Fibroblast of the aortic adventitia (primary cell): ENCODE measurements at places on chromosomes 1 and 21.

DNA sequence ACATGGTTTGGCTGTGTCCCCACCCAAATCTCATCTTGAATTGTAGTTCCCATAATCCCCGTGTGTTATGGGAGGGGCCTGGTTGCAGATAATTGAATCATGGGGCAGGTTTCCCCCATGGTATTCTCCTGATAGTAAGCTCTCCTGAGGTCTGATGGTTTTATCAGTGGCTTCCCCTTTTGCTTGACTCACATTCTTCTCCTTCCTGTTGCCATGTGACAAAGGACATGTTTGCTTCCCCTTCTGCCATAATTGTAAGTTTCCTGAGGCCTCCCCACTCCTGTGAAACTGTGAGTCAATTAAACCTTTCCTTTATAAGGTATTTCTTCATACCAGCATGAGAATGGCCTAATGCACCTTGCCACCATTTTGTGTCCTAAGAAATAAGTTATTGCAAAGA, 415.0 kb downstream of the COL11A1 start:
- DNase-seq = no peak

- no peak for DNase-seq
Observed at GRCh38 chr1:180860535-180860934, 52.2 kb upstream of the KIAA1614 start.

DNA sequence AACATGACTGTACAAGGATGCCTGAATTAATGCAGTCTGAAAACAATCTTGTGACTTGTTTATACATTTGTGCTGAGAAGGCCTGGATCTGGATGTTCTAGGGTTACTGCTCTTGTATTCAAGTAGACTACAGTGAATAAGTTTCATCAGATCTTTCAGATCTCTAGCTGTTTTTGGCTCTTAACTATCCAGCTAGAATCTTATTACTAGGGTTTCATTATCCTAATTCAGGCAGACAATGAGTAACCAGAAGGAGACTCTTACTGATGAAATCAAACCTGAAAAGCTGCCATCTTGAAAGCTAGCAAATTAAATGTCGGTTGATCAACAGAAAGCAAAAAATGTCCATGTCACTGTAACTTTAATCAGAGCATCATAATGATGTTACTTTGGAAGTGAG, 112.5 kb upstream of the KCNK2 start:
- DNase-seq = peak; percentile 81

- no peak for DNase-seq
Observed at GRCh38 chr21:15279482-15279881, 214.7 kb upstream of the NRIP1 start.

DNA sequence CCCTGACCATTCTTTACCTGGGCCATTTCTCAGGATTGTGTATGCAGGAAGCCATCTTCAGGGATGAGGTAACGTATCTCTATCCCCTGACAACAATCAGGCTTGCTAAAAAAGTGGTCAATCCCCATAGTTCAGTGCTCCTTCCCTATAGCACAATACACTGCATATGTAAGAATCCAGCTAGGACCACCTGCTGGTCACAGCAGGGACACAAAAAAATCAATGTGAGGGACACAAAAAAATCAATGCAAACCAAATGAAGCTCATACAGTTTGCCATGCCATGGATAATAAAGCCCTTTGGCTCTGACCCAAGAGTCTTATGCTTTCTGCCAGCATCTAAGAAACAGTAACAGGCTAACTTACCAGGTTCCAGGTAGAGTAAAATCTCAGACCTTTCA, 16.3 kb downstream of the ACBD6 start:
- DNase-seq = no peak

GRCh38 chr1:19343617-19344350, 31.7 kb downstream of the SLC66A1 start:
- no peak for DNase-seq
